Smooth muscle cell of the brain vasculature (primary cell): ENCODE measurements at places on chromosomes 1 and 21.

DNA sequence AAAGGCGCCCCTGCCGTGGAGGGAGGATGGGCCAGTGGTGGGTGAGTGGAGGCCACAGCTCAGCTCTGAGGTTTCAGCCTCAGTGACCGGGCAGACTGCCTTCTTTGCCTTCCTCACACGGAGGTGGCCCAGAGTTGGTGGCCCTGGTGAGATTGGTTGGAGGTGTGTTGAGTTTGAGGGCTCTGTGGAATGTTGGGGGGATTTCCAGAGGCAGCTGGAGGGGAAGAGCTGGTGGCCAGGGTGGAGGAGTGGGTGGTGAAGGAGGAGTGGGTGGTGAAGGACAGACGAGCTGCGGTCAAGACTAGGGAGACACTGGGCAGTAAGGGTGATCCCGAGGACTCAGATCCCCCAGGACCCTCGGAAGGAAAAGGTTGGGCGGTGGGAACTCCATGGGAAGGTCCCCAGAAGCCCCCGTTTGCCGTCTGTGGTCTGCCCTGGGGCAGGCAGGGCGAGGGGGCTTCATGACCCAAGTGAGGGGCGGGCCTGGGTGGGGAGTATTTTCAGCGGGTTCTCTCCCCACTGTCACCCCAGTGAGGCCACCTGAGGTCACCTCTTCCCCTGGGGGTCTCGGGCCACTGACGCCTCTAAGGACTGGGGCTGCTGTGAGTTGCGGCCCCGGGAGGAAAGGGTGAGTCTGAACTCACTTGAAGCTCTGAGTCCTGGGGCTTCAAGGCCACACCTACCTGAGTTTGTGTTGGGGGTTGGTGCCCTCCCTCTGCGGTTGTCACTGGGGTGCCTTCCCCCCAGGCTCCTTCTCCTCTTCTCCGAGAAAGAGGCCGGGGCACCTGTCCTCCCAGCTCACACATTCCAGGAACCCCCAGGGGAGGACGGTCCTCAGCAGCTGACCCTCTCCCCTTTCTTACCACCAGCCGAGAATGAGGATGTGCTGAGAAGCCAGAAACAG lies 22.7 kb upstream of the PIK3CD start:
- no peak for DNase-seq

DNA sequence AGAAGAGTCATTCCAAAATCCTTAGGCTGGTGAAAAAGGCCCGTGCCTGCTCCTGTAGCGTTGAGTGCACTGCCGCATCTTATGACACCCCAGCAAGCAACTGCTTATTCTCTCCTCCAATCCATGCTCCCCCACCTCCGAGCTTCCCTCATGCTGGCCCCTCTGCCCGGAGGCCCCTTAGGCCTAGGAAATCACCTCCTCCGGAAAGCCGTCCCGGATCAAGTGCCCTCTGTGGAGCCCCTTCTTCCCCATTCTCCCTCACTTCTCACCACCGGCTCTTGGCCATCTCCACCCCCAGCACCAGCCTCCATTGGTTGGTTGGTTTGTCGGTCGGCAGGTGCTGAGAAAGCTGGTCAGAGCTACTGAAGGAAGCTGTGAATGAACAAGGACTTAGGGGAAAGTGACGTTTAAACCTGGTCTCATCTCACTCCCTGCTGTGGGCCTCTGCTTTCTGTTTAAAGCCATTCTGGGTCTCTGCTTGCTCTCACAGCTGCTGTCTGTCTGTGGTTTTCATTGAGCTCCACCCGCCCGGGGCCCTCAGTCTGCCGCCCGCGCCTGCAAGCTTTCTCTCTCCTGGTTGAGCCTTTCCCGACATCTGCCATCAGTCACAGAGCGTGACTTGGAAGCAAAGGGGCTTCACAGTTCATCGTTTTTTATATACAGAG lies 122.2 kb downstream of the KCNN3 start:
- no peak for DNase-seq

GRCh38 chr1:176058686-176059085 lies 148.4 kb downstream of the COP1 start:
- DNase-seq: no peak

DNA sequence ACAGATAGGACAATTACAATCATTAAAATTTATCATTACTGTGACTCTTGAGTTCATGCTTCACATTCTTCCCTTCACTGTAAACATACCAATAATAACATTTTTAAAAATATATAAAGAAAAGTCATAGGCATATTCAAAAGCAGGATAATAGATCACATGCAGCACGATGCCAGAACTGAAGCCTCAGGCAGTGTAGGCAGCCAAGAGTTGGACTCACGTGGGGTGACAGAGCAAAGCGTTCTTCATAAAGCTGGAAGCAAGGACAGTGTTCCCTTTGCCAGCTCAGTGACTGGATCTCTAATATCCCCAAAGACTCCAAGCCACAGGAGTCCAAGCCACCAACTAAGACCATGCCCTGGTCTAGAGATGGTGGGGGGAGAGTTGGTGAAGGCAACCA lies 77.7 kb downstream of the ODF2L start:
- DNase-seq: no peak

DNA sequence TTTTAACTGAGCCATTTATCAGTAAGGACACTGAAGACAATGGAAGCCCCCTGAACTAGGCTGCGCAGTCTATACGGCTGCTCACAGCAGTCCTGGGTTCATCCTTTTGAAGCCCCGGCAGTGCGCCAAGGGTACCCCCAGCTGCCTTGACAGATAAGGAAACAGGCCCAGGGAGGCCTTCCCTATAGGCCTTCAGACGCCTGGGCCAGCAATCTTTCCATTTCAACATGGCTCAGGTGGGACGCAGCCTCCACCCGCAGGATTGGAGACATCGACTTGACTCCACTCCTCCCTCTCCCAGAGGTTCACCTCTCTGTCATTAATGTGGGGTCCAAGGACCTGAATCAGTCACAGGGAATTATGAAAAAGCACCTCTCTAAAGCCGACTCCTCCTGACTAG lies 2.8 kb upstream of the LYPD8 start:
- no peak for DNase-seq
